Fibroblast of skin of right biceps (primary cell): ENCODE measurements at places on chromosomes 5 and 9.
A peak's percentile ranks its signal among the peaks of the same experiment; 100 is the strongest.

GRCh38 chr5:62538017-62538942, 40.3 kb upstream of the LRRC70 start:
- DNase-seq = peak; percentile 76

GRCh38 chr5:168801567-168801966, 222.4 kb upstream of the PANK3 start:
- DNase-seq = peak; percentile 83

DNA sequence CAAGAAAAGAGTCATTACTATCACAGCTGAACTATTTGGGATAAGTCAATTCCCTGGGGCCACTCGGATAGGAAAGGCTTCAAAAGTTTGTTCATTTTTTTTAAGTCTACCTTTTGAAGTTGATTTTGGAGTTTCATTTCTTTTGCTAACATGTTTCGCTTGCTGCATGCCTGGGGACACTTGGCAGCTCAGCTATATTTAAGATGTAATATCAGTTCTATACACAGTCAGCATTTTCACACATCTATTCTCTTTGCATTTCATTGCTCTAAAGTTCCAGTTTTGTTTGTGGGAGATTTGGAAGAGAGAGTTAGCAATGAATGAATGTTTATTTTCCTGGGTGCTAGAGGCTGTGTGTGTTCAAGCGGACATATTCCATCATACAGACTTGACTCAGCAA, 445.2 kb upstream of the GRAMD2B start:
- DNase-seq = no peak

GRCh38 chr9:15178631-15179030, 128.4 kb downstream of the TTC39B start:
- DNase-seq = no peak

- no peak for DNase-seq
Observed at GRCh38 chr5:158177146-158177545, 318.2 kb upstream of the CLINT1 start.

GRCh38 chr5:176851871-176852658, 41.7 kb downstream of the UNC5A start:
- DNase-seq = no peak

DNA sequence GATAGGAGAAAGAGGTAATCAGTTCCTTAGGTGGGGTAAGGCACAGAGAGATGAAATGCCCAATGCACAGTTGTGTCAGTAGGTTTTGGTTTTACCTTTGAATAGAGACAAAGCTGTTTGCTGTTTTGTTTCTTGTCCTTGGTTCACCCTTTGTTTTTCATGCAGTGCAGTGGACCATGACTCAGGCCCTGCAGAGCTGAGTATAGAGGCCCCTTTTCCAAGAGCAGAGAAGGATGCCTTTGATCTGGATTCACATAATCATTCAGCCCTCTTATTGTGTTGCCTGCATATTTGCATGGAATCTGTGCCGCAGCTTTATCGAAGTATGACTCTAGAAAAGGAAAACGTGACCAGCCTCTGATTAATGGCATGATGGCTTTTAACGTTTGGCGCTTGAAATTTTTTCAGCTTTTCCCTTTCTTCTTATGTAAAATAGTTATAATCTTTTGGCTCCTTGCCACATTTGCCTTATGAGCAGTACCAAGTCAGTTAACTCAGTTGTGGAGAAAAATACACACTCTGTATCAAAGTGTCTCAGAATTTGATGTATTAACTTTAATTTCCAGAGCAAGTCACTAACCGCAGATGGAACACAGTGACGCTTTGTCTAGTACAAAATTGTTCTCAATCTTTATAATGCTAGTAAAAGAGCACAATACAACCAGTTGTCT, 197.6 kb downstream of the KDM4C start:
- peak; percentile 42 for DNase-seq

DNA sequence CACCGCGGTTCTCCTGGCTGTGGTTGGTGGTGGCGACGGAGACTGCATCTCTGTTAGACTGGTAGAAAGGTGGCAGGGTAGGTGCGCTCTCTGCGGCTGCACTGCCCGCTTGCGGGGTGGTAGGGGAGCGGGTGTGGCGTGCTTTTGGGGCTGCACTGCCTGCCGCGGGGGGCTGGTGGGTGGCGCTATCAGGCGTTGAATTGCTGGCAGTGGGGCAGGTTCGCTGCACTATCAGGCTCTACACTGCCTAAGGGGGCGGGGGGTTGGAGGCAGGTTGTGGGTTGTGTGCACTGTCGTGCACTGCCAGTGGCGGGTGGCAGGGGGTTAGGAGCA, 21.0 kb upstream of the TRIM52 start:
- DNase-seq = no peak

DNA sequence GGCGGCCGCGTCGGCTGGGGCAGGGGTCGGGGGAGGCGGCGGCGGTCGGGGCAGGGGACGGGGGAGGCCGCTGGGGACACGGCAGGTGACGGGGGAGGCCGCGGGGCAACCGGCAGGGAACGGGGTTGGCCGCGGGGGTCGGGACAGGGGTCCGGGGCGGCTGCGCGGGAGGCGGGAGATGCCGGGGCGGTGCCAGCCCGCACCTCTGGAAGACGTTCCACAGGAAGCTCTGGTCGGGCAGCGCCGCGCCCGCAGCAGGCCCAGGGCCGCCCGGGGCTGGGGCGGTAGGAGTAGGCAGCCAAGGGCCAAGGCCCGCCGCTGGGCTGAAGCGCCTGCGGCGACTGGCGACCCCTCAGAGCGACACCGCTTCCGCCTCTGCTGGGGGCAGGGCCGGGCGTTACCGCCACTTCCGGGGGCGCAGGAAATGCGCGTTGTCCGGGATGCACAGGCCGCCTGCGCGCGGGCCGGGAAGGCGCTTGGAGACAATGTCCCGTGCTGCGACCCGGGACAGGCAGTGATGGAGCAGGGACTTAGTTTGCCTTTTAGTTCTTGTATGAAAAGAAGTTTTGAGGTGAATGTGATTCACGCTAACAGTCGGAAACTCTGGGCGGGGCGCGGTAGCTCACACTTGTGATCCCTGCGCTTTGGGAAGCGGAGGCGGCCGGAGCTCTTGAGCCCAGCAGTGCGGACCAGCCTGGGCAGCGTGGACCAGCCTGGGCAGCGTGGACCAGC, 110.0 kb upstream of the LPCAT1 start:
- DNase-seq = peak; percentile 83

DNA sequence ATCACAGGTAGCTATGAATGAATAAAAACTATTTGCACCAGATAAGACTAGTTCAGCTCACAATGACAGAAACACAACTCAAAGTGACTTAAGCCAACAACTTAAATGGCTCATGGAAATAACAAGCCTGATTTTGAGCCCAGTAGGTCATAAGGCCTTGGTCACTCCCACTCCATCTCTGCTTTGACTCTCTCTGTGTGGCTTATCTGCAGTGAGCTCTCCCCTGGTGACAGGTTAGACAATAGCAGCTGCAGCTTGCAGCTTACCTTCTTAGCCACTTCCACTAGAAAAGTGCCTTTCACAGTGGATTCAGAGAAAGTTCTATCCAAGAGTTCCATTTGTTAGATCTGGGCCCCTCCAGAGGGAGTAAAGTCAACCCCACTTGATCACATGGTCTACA, 315.7 kb downstream of the RAB3C start:
- no peak for DNase-seq

DNA sequence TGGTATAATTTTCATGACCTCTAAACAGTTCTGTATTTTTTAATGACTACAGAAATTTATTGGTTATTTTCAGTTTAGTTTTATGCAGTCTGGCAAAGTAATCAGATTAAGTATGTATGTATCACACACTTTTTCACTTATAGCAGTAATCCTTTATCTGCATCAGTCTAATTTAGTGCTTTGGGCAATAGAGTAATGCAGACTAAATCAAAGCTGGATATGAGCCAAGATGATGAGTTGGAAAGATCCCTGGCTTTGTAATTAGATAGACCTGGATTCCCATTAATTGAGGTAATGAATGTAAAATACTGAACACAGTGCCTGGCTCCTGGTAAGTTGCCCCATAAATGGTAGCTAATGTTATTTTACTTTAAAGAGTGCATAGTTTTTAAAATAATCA, 215.4 kb upstream of the TLX3 start:
- DNase-seq = no peak

- peak; percentile 85 for DNase-seq
Observed at GRCh38 chr5:172830876-172831662, 3.0 kb upstream of the ERGIC1 start.

- DNase-seq = no peak
Observed at GRCh38 chr9:124840300-124840833, 12.9 kb upstream of the WDR38 start.

- no peak for DNase-seq
Observed at GRCh38 chr5:116709082-116709481, 134.5 kb upstream of the SEMA6A start.

DNA sequence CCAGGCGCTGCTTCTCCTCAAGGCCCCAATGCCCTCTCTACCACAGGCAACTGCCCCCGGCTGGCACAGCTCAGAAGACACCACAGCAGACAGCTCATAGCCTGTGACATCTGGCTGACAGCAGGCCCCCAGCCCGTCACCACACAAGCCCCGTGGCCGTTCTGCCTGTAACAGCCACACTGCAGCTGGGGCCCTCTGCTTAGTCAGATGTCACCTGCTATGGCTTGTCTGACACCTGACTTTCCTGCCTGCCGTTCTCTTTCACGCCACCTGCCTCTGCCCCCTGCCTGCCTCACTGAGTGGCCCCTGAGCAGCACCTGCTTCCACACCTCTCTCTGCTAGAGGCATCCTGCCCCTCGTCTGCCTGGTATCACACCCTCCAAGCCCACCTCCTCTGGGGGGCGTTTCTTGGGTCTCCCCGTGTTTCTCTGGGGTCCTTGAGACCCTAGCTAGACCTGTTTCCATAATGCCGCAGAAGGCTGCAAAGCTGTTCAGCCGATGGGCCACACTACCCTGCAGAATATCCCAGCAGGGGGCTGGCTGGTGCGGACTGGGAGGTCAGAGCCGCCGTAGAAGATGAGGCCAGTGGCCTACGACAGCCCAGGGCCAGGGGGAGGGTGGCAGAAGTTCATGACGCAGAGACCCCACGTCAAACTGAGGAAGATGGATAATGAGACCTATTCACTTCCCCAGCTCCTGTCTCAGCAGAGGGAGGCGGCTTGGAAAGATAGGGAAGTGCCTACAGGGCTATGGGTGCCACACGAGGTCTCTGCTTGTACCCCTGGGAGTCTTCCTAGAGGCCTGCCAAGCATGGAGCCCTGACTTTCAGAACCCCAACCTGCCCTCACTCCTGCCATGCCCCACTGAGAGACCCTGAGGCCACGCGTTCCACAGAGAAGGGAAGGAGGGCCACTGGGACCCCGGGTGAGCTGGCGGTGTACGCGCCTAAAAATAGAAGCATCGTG, 95.1 kb downstream of the ZNF354C start:
- no peak for DNase-seq

- peak; percentile 11 for DNase-seq
Observed at GRCh38 chr9:16868701-16869100, 1.8 kb downstream of the BNC2 start.

DNA sequence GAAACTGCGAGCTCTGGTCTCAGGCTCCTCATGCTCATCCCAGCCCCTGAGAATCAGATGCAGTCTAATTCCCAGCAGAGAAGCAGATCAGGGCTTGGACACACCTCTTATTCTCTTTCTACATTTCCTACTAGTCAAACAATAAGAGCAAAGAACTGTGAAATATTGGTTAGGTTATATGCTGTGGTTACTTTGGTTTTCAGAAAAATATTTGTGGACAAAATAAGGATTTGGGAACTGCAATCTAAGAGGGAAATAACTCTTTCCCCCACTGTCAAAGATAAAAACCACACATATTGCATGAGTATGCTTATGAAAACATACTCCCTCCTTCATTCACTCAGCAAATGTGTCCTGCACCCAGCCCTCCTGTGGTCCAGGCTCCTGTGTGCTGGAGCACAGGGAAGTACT, 164.5 kb upstream of the S1PR3 start:
- peak; percentile 91 for DNase-seq

DNA sequence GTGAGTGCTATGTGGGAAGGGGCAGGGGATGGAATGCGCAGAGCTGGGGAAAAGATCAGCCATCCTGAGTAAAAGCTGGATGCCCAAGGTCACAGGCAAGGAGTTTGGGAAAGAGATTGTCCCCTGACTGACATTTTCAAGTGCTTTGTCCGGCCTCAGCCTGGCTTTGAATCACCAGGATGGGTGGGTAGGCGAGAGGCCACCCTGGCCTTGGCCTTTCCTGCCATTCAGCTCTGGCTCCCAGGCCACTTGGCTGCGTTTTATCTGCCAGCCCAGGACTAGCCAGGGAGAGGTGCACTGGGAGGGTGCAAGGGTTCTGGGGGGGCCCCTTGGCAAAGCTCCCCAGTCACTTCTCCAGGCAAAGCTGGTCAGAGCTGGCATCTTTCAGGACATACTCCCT, 37.4 kb upstream of the SYNPO start:
- no peak for DNase-seq

DNA sequence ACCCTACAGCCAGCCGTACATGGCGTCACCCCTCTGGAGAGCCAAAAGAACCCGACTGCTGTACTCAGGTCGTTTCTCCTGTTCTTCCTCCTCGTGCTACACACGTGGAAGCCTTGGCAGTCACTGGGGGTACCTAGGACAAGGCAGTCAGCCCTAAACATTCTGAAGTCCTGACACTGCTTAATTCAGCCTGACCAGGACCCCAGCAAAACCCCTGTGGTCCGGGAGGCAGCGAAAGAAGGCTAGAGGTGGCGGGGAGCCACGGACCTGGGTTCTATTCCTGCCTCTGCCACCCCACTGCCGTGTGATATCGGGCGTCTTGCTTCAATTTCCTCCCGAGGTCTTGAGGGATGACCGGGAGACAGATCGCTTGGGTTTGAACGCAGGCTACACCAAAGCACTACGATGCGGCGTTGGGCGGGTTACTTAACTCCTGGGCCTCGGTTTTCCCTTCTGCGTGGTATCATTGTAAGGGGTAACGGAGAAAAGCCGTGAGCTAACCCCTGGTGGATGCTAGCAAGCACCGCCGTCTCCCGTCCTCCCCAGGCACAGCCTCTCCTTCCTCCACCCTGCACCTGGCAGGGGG, 429 bp upstream of the ARL10 start:
- DNase-seq = no peak

GRCh38 chr5:147601652-147602051, 91.8 kb upstream of the DPYSL3 start:
- no peak for DNase-seq

GRCh38 chr9:76090330-76090729, 199.9 kb downstream of the PCSK5 start:
- no peak for DNase-seq

DNA sequence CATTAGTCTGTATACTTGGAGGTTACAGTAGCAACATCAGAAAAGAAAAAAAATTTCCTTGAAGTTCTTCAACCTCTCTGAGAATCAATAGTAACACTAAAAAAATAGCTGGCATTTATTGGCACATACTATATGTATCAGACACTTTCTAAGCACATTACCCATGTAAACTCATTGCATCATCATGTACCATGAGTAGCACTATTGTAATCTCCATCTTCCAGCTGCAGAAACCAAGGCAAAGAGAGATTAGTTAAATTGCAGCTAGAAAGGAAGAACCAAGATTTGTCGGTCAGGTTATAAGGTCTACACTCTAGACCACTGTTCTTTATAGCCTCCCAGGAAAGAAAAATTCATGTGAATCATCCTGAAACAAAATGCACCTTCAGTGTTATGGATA, 31.4 kb upstream of the RAB3C start:
- DNase-seq = no peak

DNA sequence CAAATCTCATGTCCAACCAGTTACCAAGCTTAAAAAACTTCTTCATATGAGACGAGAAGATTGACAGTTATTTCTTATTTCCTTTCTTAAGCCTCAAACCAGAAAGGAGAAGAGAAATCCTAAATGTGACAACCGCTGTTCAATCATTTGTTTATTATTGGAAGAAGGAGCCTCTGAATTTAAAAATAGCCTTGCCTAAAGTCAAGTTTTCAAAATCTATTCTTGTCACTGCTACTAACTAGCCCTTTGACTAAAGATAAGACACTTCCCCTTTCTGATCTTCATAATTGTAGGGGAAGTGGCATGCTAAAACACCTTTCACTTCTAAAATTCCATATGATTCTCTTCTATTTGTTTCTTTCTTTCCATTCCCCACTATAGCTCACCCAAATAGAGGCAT, 106.2 kb upstream of the EMB start:
- no peak for DNase-seq
